ENCODE measurements at places on chromosomes 3 and 15.

DNA sequence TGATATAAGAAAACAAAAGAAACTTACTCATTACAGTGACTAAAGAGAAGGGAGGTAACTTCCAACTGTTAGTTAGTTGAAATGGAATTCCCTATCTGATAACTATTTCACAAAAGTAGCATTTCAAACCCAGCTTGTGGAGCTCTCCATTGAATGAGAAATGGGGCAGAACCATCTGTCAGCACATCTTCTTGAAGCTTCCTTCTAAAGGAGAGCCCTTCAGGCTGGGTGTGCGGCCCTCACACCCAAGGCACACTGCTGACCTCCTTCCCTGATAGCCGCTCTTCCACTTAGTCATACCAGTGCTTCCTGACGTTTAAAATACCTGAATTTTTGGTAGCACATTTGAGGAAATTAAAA lies 28.1 kb upstream of the VEPH1 start:
- no peak for DNase-seq

GRCh38 chr3:184240384-184241140 lies 8.2 kb downstream of the ALG3 start:
- DNase-seq = no peak

DNA sequence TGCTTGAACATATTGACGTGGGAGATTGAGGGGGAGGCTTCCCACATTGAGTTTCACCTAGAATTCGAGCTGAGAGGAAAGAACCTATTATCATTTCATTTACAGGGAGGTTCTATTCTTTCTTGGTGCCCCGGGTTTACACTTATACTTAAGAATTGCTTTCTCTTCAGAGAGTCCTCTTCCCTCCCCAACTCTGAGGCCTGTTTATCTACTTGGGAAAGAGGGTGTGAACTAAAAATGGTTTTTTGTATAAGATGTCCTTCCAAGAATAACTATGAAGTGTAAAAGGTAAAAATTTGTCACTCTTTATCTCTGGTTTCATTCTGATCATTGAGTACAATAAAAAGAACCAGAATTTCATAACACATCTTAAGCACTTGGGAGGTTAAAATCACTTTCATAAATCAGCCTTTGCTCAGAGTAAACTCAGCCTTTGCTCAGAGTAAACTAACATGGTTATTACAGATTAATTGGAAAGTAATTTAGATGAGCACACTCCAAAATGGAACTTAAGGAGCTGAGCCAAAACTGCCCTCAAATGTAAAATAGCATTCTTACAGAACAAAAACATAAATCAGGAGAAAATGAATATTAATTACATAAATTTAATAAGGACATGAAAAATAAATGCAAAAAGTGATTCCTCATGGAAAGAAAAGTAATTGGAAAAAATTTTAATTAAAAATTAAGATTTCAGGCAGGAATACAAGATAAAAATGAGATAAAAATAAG lies 75.2 kb downstream of the GADL1 start:
- no peak for DNase-seq

- no peak for DNase-seq
Measured at GRCh38 chr3:149894205-149894604, 76.5 kb downstream of the PFN2 start.

- DNase-seq = no peak
Measured at GRCh38 chr3:24222165-24222805, 272.4 kb downstream of the THRB start.

GRCh38 chr3:22091329-22091728 lies 340.3 kb upstream of the ZNF385D start:
- DNase-seq = no peak

DNA sequence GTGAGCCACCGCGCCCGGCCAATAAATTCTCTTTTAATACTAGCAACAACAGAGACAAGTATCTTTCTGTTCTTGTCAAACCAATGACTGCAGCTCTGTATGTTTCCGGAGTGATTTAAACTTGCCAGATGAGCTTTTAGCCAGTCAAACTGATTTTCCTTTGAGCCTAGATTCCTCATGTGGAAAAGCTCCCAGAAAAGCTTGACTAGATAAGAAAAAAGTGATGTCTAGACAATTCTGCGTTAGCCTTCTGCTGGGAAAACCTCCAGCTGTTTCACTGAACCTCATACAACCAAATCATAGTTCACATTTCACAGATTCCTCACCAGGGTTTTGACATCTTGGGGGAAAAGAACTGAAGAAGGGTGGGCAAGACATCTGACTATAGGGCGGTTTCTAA lies 78.6 kb downstream of the MAGI1 start:
- no peak for DNase-seq

DNA sequence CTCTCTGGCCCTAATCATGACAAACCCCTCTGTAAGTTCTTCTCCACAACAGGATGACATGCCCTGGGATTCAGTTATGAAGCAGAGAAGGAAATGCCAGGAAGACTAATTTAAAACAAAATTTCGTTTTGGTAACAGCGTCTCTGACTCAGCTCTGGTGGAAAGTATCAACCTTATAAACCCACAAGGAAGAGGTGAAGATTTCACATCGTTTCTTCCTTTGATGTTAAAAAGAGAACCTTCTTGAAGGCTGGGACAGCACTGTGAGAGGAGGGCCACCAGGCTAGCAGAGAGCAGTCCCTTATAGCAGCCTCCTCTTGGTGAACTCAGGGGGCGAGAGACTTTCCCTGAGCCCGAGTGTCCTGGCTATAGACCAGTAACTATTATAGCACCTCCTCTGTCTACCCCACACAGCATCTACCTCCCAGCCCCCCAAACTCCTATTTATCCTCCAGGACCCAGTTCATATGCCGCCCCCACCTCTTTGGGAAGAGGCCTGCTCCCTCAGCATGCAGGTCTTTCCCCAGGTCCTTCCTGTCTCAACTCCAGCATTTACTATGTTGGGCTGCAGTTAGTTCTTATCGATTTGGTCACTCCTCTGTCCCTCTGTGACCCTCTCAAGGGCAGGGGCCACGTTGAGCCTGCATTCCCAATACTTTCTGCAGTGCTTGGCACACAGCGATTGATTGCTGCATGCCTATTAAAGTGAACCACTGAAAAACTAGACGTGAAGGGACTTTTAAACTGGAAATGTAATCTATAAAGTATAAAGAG lies 321.5 kb upstream of the ICE2 start:
- DNase-seq = peak; percentile 50

- DNase-seq = no peak
Measured at GRCh38 chr3:12661926-12662592, 1.9 kb downstream of the RAF1 start.

- DNase-seq = no peak
Measured at GRCh38 chr3:67470207-67470606, 184.2 kb downstream of the SUCLG2 start.
